ENCODE measurements at places on chromosomes 2 and 18.

DNA sequence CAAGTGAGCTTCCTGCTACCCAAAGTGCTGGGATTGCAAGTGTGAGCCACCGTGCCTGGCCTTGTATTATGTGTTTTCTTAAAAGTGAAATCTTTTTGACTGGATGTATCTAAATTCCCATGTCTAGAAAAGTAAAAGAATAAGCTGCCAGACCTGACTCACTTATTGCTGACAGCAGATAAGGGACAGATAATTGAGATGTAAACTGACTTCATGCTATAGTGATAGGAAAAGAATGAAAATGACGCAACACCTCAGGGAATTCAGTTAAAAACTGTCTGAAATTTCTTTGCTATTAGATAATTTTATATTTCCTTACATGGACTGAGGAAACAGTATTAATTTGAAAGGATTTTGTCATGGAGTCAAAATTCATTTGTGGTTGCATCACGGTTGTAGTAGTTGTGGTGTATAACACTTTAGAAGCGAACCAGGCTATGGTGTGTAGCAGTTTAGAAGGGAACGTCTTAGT lies 19.4 kb downstream of the TTC27 start:
- DNase-seq = no peak

- DNase-seq = no peak
Measured at GRCh38 chr18:49021433-49022129, 70.8 kb upstream of the SMAD7 start.

DNA sequence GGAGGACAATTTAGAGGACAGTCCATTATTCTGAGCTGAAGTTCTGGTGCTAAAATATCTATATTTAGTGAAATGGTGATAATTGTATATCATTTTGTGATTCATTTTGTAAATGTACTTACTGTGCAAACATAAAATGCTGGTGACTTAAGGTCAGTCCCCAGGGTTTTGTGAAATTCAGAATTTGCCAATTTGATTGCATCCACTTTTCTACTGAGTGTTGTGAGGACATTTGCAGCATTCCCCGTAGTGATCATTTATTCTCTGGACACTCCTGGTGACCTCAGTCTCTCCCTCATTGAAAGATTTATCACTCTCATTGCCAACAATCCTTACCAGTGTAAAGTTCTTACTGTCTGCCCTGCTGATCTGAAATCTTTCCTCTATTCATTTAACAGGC lies 98.2 kb downstream of the SOCS6 start:
- no peak for DNase-seq

- no peak for DNase-seq
Measured at GRCh38 chr2:71538656-71539265, 85.4 kb downstream of the DYSF start.

- no peak for DNase-seq
Measured at GRCh38 chr2:45929674-45930395, 278.4 kb downstream of the PRKCE start.

GRCh38 chr2:49026706-49027105 lies 127.6 kb downstream of the FSHR start:
- no peak for DNase-seq

GRCh38 chr18:13566941-13567746 lies 159.2 kb downstream of the FAM210A start:
- no peak for DNase-seq

DNA sequence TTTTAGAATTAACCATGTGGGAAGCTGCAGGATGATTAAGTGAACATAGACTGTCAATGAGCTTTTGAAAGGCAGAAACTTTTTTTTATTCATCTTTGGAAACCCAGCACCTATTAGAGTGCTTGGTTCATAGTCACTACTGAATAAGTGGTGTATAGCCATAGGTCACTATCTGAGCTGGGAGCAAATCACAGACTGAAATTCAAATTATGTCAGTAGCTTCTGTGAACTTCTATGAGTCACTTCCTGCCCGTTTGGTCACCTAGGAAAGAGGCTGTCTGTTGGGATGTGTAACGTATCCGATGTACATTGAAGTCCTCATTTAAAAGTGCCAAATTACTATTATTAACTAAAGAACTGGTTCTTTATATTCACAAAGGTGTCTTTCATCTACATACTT lies 20.5 kb upstream of the SLC40A1 start:
- no peak for DNase-seq

GRCh38 chr2:186709529-186710450 lies 15.9 kb downstream of the FAM171B start:
- DNase-seq = no peak

DNA sequence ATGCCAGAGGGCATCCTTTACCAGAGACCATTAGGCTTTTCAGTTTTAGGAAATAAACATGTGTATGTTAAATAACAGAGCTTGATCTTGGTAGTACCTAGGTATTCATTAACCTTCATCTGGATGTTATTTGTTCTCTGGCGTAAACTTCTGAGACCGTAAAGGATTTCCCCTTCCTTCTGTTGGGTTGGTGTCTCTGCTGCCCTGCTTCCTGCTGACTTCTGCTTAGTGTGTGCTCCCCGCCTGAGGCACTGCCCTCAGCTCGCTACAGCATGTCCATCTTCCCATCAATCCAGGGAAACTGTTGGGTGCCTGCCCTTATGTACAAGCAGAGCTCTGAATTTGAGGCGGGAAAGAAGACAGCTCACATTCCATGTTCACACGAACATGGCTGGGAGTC lies 177.9 kb downstream of the TPGS2 start:
- no peak for DNase-seq

DNA sequence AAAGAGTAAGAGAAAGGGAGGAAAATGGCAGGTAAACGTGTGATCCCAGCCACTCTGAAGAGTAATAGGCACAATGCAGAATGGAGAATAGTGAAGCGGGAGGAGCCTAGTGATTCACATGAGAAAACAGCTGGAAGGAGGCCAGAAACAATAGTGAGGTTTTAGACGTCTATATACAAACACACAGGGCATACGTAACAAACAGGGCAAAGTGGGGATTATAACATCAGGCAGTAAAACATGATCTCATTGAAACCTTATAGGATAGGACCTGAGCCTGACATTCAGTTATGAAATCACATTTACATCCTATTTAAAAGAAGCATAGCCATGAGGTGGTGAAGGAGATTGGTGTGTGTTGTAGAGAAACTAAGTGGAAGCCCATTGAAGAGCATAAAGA lies 33.0 kb upstream of the GATA6 start:
- DNase-seq = no peak

GRCh38 chr2:232367591-232368233 lies 10.8 kb upstream of the ALPP start:
- no peak for DNase-seq

- DNase-seq = no peak
Measured at GRCh38 chr18:58456625-58457024, 172.3 kb downstream of the ALPK2 start.

GRCh38 chr2:41933585-41934320 lies 114.1 kb upstream of the PKDCC start:
- no peak for DNase-seq

DNA sequence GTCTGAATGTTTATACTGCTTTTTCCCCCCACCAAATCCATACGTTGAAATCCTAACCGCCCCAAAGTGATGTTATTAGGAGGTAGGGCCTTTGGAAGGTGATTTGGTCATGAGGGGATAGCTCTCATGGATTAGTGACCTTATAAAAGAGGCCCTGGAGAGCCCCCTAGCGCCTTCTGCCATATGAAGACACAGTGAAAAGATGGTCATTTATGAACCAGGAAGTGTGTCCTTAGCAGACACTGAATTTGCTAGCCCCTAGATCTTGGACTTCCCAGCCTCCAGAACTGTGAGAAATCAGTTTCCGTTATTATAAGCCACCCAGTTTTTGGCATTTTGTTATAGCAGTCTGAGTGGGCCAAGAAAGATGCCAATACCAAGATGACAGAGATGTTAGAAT lies 7.2 kb upstream of the TSN start:
- no peak for DNase-seq

GRCh38 chr2:27307545-27308358 lies 493 bp downstream of the UCN start:
- DNase-seq = no peak

DNA sequence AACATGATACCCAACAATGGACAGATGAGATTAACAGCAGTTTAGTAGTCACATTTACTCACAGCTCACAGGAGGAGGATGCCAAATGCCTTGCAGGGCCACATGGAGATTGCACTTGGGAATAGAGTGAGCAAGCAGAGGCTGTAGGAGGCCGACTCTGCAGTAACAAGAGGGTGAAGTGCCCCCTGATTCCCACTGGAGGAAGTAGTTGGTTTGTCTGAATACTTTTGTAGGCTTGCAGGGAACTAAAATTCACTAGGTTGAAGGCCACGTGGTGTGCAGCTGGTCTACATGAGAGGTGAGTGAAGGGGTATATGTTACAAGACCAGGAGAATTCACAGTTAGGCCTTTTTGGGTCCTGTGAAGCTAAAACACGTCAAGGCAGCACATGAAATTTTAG lies 419.3 kb upstream of the TNP1 start:
- no peak for DNase-seq

Measured in cortex of kidney (tissue), 1 donor.